ENCODE measurements at places on chromosomes 2 and 18. TPM values are rescaled to one million over a fixed set of nuclear protein-coding genes. Genes with fewer than 3 reads are reported as not detected.

Gene SLC23A3
- total RNA-seq = 1.1 TPM

DNA sequence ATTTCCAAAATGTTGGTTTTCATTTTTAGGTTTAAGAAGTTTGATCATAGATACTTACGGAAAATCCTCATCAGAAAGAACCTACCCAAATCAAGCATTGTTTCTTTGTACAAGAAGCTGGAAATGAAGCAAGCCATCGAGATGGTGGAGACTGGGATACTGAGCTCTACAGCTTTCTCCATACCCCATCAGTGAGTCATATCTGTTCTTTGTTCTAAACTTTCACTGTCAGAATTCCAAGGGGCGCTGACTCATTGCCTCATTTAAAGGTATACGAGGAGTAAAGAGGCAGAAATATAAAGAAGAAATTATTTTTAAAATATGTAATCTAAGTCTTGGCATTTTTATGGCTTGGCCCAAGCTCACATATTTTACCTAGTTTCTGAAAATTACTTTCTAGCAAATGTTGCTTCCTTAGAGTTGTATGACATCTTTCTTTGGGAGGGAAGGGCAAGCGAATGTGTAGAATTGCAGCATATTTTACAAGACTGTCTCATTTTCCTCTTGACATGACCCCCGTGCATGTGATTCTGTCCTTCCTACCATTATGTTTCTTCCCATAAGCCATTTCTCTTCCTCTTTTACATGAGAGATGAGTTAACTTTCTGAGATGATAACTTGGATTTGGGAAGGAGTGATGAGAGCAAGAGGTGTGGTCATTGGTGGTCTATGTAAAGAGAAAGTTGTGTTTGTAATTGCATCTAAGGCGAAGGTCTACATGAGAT lies 41.2 kb downstream of the SLC9A4 start:
- DNase-seq = no peak

- no peak for DNase-seq
Observed at GRCh38 chr2:24339856-24340262, 20.5 kb downstream of the ITSN2 start.

GRCh38 chr2:185578322-185578721 lies 160.3 kb upstream of the FSIP2 start:
- DNase-seq = no peak

Gene TUBA3D
- not detected for total RNA-seq

GRCh38 chr18:12336171-12336613 lies 28.2 kb downstream of the TUBB6 start:
- no peak for DNase-seq

GRCh38 chr2:230158468-230158867 lies 61.3 kb downstream of the SP110 start:
- DNase-seq = no peak

Gene FBXO15
- total RNA-seq = 0.67 TPM

Gene SERPINB4
- total RNA-seq = not detected

- no peak for DNase-seq
Observed at GRCh38 chr2:238569507-238570195, 142.9 kb downstream of the ASB1 start.

DNA sequence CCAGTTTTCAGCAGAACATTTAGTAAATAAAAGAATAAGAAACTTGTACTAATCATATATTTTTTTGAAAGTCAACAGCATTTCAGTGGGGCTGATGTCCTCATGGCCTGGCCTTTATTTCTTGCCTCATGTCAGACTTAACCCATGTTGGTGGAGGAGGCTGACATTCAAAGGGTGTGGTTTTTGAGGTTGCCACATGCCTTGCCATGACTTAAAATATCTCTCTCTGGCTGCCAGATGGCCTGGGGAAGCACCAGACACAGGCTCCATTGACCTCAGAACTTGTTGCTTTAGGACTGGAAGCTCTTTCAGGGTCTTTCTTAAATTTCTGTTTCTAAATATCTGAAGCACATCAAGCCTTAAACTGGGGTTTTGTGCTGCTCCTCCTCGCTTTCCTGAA lies 32.5 kb upstream of the CD28 start:
- peak; percentile 67 for DNase-seq

- DNase-seq = no peak
Observed at GRCh38 chr2:110205660-110206455, 1.0 kb upstream of the NPHP1 start.

Gene TXNDC9
- 29.6 TPM for total RNA-seq
